Globus pallidus (tissue), 1 donor: ENCODE measurements at places on chromosomes 3 and 15.

DNA sequence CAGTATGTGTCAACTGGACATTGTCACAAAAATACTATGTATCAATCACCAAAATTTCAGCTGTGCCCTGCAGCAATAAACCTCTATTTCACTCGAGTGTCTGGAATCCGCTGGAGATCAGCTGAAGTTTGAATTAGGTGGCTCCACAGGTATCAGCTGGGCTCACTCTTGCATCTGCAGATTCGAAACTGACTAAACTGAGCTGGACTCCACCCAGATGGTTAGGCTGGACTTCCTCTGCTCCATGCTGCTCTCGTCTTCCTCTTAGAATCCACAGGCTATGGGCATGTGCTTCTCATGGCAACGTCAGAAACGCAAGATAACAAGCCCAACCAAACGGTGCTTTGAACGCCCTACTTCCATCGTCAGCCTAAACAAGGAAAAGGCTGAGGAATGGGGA is 565.3 kb upstream of the ROBO2 start:
- no peak for DNase-seq

- DNase-seq = no peak
Observed at GRCh38 chr3:24545887-24546286, 51.2 kb upstream of the THRB start.

GRCh38 chr15:69652751-69653305 is 200.2 kb downstream of the RPLP1 start:
- no peak for DNase-seq

DNA sequence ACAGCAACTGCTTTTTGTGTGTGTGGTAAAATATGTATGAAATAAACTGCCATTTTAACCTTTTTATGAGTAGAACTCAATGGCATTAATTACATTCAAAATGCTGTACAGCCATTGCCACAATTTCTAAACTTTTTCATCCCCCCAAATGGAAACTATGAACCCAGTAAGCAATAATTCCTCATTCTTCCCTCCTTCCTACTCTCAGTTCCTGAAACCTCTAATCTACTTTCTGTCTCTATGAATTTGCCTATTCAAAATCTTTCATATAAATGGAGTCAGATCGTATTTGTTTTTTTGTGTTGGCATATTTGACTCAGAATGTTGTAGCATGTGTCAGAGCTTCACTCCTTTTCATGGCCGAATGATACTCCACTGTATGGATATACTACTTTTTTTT is 5.3 kb upstream of the BLM start:
- no peak for DNase-seq

GRCh38 chr3:134029734-134030378 is at the start of gene SLCO2A1:
Gene SLCO2A1 (minus strand): TSS chr3:134029925. CDS start chr3:134029802, 123 bp downstream.
- no peak for DNase-seq

GRCh38 chr3:187062526-187063177 is 76.6 kb downstream of the RPL39L start:
- DNase-seq = no peak

- no peak for DNase-seq
Observed at GRCh38 chr3:163951397-163951987, 1126.8 kb downstream of the SI start.
